RCC 7860 (cell line): ENCODE measurements at places on chromosomes 6 and 20.

- DNase-seq = no peak
Observed at GRCh38 chr20:1998715-1999114, 4.9 kb upstream of the PDYN start.

DNA sequence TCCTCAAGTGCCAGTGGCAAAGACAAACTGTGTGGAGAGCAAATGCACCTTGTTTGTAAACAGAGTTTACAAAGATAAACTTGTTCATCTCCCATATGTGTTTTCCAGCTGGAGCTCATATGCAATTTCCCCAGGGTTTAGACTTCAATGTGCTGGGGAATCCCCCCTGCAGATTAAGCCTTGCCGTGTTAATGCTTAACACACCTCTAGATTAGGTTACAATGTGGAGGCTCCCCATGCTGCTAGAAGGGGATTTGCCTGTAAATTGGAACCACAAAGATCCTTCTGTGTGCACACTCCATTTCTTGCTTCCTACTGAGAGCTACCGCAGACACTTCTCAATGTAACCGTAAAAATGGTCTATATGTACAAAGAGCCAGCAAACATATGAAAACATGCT is 263.1 kb downstream of the TBX18 start:
- no peak for DNase-seq

DNA sequence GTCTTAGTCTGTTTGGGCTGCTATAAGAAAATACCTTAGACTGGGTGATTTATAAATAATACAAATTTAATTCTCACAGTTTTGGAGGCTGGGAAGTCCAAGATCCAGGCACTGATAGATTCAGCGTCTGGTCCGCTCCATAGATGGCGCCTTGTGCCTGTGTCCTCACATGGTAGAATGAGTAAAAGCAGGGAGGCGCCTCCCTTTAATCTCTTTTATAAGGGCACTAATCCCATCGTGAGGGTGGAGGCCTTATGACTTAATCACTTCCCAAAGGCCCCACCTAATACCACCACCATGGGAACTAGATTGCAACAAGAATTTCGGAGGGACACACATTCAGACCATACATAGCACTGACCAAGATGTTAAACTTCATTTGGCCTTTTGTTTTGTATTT is 91.2 kb upstream of the TMEM181 start:
- no peak for DNase-seq

DNA sequence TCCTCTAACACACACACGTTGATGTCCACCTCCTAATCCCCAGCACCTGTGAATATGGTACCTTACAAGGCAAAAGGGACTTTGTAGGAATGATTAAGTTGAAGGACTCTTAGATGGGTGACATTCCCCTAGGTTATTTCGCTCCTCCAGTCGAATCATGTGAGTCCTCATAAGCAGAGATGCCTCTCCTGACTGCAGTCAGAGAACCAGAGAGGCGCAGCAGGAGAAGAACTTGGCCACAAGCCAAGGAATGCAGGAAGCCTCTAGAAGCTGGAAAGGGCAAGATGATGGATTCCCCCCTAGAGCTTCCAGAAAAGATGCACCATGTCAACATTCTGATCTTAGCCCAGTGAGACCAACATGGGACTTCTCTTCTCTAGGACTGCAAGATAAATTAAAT is 133.1 kb upstream of the PTPRT start:
- peak; percentile 29 for DNase-seq

- no peak for DNase-seq
Observed at GRCh38 chr6:82062219-82062618, 185.3 kb downstream of the IBTK start.

- no peak for DNase-seq
Observed at GRCh38 chr6:118875672-118876071, 18.3 kb upstream of the ASF1A start.

DNA sequence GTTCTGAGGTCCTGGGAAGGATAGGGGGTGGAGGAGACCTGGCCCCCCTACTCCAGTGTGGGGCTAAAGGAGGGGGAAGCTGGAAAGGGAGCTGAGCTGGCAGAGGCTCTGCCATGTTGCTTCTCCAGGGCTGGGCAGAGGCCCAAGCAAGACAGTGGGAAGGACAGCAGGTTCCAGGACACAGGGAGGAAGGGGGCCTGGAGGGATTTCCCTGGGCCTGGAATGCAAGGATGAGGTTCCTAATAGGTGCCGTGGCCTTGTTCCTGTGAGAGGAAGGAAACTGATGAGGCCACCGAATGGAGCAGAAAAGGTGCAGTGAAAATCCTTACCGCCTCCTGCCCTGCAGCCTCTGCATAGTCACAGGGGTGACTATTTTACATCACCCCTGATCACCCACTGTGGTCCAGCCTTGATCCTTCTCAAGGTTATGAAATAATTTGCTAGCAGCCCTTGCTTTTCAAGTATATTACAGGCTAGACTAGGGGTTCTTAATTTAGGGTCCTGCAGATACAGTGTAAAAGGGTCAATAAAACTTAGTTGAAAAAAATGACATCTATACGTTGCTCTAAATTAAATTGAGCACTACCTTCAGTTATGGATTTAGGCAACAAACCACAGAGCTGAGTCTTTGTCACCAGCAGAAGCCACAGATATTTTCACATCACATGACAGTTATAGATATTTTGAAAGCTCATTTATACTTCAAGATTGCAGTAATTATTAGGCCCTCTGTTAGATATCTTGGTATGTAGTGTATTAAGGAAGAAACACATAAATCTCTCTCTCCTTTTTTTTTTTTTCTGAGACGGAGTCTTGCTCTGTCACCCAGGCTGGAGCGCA is 45.7 kb upstream of the RNF24 start:
- DNase-seq = no peak

GRCh38 chr6:169958510-169958909 is 207.1 kb downstream of the ERMARD start:
- DNase-seq = no peak

DNA sequence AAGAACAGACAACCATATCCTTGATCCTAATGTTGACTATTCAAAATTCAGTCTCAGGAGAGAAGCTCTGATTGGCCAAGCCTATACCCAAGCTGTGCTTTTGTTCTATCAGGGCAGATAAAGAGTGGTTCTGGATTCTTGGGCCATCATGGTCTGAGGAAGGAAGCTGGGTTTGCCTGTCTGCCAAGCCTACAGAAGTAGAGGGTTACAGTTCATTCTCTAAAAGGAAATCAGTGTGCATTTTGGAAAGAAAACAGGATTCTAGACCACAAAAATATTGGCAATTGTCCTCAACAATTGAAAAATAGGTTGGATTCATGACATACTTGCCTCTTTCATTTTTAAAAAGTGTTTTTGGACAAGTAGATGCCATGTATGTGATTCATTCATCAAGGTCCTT is 145.4 kb upstream of the BMP2 start:
- no peak for DNase-seq

DNA sequence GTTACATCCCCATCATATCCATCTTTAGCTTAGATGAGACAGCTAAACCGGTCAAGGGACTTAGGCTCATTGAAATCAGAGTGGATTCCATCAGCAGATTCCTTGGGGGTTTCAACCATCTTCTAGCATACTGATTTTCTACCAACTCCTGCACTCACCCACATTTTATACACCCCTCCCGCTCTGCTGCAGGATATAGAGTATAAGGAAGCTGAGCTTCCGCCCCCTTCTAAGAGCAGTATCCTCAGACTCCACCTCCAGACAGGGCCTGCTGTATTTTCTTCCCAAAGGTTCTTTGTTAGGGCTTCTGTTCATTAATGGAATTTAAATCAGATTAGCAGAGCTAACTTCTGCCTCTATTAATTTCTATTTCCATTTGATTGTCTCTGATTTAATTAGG is 9.9 kb upstream of the NHLRC1 start:
- DNase-seq = no peak

DNA sequence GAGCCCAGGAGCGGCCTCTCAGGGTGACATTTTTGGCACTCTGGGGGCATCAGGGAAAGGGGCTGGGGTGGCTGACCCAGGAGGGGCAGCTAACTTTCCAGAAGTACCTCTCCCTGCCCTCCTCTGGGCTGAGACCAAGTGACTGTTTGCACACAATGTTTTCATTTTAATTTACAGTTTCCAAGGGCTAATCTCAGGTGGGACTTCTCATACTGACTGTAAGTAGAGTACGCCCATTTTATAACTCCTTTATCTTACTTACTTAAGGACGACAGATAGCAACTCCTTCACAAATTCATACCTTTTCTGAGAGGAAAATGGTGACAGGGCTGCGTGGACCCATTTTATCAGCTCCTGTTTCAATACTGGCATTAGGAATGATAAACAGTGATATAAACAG is 172.9 kb upstream of the EXOC2 start:
- DNase-seq = no peak

- no peak for DNase-seq
Observed at GRCh38 chr6:112362027-112362795, 15.1 kb downstream of the RFPL4B start.

DNA sequence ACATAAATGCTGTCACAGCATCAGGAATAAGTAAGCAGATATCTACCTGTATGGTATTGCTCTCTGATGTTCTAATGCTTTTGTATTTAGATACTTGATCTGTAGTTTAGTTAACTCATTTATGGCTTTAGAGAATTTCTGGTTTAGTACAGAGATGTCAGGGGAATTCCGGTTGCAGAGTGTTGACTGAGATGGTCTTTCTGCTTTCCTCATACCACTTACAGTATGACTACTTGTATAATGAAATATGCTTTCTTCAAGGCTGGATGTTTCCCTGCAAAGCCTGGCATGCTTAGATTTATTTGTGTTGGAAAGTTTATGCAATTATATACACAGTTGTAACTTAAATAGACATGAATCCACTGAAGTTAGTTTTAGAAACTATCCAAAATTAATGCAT is 278.4 kb downstream of the CDH26 start:
- no peak for DNase-seq

DNA sequence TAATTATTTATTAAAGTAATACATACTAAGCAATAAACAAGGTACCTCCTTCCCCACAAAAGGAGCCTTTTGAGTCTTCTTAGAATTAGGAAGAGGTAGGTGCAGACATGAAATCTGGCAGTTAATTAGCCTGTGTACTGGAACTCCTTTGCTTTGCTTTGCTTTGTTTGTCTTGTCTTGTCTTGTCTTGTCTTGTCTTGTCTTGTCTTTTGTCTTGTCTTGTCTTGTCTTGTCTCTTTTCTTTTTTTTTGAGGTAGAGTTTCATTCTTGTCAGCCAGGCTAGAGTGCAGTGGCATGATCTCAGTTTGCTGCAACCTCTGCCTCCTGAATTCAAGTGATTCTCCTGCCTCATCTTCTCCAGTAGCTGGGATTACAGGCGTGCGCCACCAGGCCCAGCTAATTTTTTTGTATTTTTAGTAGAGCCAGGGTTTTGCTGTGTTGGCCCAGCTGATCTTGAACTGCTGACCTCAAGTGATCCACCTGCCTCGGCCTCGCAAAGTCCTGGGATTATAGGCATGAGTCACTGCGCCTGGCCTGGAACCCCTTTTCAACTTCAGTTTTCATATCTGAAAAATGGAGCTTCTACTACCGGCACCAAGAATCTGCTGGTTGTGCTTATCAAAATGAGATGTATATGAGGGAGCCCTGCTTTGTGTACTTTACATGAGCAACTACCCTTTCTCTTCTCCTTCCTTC is 301.2 kb downstream of the CDKAL1 start:
- DNase-seq = no peak

- no peak for DNase-seq
Observed at GRCh38 chr6:151412909-151413308, 21.6 kb upstream of the ZBTB2 start.

DNA sequence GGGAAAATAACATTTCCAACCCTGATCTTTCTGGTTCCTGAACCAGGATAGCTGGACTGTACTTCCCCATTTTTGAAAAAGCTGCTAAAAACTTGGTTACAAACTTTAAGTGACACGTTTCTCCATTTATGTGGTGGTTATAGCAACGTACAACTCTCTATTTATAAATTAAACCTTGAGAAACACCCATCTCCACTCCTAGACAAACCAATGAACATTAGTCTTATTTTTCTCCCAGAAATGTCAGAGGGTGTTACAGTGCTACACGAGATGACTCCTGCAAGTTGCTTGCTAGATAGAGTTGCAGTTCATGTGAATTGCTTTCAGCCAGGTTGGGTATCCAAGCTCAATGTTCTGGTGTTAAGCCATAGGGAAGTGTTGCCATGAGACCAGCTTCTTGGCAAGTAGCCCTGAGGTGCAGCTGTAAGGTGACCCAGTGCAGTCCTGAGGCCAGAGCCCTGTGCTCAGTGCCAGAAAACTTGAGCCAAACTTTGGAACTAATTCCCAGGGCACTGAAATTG is 51.3 kb upstream of the REV3L start:
- DNase-seq = no peak

DNA sequence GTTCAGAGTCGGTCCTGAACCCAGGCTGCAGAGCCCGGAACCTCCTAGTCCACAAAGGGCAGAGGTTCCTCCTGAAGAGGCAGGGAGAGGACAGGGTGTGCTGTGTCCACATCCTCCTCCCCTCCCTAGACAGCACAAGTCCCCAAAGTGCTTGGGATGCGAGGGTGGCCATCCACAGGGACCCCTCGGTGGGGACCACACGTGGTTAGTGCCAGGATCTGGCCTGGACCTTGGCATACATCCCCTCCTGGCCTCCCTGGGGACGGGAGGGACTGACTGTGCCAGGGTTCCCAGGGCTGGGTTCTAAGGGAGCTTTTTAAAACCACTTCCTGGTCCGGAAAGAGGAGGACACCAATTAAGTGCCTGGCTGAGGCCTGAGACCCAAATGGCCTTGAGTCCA is 63.2 kb downstream of the CTCFL start:
- DNase-seq = no peak

- DNase-seq = no peak
Observed at GRCh38 chr20:50280851-50281655, 90.4 kb downstream of the CEBPB start.

DNA sequence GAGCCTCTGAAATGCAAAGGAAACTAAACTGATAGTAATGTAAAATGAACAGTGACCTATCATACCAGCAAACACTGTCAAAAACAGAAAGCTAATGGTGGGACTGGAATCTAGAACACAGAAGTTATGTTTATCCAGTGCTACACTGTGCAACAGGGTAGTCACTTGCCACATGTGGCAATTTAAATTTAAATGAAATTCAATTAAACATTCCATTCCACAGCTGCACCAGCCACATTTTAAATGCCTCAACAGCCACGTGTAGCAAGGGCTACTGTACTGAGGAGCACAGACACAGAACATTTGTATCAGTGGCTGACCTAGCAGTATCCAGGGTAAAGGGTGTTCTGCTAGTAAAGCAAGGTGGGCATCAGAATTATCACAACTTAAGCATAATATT is 5.6 kb upstream of the POLR1H start:
- no peak for DNase-seq

- DNase-seq = no peak
Observed at GRCh38 chr20:35347011-35347410, 54.8 kb upstream of the FAM83C start.

GRCh38 chr6:147950623-147950987 is 392.0 kb upstream of the SASH1 start:
- DNase-seq = no peak

DNA sequence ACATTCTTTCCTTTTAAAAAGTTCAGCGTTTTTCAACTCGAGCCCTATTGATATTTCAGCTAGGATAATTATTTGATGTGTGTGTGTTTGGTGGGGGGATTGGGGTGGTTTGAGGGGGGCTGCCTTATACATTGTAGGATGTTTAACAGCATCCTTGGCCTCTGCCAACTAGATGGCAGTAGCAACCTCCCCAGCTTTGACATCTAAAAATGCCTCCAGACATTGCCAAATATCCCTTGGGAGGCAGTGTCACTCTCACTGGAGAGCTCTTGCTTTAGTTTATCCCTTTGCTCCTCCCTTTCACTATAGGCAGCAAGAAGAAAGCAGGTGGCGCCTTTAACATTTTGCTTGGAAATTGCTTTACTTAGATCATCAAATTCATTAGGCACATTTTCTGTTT is 14.6 kb upstream of the TP53TG5 start:
- DNase-seq = no peak
